ENCODE measurements at places on chromosomes 13 and 19. TPM values are rescaled to one million over a fixed set of nuclear protein-coding genes. Genes with fewer than 3 reads are reported as not detected.

The EEF1AKMT1 gene
- 15.5 TPM for polyA plus RNA-seq

GRCh38 chr13:111493468-111493867 lies 173.0 kb downstream of the TEX29 start:
- H3K4me3 ChIP-seq, result no peak overlapping the region
- H3K27me3 ChIP-seq, result no peaks in the 10 kb centered on the region
- no peak for DNase-seq
- no peak overlapping the region for H3K27ac ChIP-seq
- H3K36me3 ChIP-seq, result no peaks in the 10 kb centered on the region
- H3K4me1 ChIP-seq, result no peaks in the 10 kb centered on the region

DNA sequence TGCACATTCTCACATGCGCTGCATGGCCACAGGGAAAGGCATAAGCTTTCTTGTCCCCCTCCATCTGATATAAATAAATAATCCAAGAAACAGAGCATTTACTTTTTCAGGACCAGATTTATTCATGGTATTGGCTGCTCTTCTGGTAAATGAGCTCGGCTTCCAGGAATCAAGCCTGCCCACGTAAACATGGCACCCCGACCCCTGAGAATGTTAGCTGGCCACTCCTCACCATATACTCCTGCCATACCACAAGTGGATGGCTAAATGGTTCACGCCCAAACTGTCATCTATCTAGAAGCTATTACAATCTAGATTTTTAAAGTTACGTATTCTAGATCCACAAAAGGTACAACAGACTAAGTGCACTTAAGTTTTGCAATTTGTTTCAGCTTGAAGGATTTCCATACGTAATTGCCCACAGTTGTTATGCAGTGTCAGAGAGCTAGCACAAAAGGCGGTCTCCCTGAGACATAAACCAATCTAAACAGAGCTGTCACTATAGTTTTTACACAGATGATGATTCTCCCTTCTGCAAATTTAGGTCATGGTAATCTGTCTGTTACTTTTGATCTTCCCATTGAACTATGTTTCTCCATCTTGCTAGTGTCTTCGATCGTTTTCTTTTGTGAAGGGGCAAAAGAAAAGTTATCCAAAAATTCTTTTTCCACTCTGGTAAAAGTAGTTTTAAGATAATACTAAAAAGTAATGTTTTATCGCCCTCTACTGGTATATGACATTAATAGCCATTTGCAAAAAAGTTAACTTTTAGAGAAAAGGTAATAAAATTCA lies 16.2 kb upstream of the FOXO1 start:
- H3K4me3 ChIP-seq, result no peak overlapping the region
- H3K4me1 ChIP-seq, result peaks cover 6% of the 10 kb centered on the region
- H3K27me3 ChIP-seq, result no peaks in the 10 kb centered on the region
- peak; percentile 61 for DNase-seq
- H3K27ac ChIP-seq, result no peak overlapping the region

DNA sequence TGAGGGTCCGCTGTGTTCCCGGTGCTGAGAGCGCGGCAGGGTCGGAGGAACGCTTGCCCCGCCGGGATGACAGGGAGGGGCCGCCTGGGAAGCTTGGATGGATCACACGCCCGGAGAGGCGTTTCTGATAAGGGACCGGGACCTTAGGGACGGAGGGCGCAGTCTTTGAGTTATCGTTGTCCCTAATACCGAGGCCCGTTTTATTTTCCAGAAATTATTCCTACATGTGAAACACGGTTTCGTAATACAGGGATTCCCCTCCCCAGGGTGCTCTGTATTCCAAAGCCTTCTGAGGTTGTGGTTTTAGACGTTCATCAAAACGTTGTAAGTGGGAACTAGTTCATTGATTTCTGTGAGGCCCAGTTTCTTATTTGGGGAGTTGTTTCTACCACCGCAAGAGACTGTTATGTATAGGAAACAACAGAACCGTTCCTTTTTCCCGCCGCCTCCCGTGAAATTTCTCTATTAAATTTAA lies 752 bp downstream of the PDCD5 start:
- H3K4me1 ChIP-seq, result peaks cover 21% of the 10 kb centered on the region
- no peak overlapping the region for H3K27ac ChIP-seq
- DNase-seq, result no peak
- peak overlapping the region; percentile 85 for H3K4me3 ChIP-seq

DNA sequence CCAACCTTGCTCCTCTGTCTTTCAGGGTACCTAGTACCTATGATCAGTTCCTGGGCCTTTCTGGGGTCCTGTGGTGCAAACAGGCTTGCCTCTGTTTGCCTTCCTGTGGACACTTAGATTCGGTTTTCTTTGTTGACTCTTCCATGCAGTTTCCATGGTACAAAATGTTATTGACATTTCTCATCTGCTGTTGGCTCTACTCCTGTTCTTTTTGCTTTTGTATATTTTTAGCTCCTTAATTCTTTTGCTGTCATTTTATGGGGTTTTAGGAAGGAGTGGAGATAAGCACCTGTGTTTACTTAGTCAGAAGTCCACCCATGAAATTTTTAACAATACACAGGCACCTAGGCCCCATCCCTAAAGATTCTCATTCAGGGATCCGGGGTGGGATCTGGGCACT lies 20.5 kb upstream of the CNMD start:
- H3K4me1 ChIP-seq, result no peaks in the 10 kb centered on the region
- peaks cover 2% of the 10 kb centered on the region for H3K27me3 ChIP-seq
- no peak overlapping the region for H3K4me3 ChIP-seq

GRCh38 chr19:2507109-2507508 lies 31.2 kb downstream of the GADD45B start:
- H3K4me1 ChIP-seq, result peaks cover 29% of the 10 kb centered on the region
- DNase-seq, result peak; percentile 87
- peak overlapping the region; percentile 38 for H3K4me3 ChIP-seq
- no peaks in the 10 kb centered on the region for H3K36me3 ChIP-seq
- H3K27ac ChIP-seq, result no peak overlapping the region

GRCh38 chr13:68719815-68720214 lies 1387.8 kb upstream of the ATXN8OS start:
- H3K36me3 ChIP-seq, result no peaks in the 10 kb centered on the region
- no peaks in the 10 kb centered on the region for H3K27me3 ChIP-seq
- H3K4me1 ChIP-seq, result no peaks in the 10 kb centered on the region

DNA sequence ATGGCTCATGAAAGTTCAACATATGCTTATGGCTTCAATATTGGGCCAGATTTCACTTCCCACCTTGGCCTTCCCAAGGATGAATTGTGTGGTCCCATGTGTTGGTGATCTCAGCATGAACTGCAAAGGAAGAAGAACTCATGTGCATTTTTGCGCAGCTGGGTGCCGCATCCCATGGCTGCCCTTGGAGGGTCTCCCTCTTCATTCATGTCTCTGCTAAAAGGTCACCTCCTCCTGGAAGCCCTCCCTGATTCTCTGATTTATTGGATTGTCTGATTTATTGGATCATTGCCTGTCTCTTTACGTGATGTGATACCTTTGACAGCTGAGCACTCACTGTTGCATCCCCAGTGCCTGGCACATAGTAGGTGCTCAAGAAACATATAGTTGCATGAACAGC lies 1.7 kb upstream of the CYP4F8 start:
- no peaks in the 10 kb centered on the region for H3K27me3 ChIP-seq
- no peaks in the 10 kb centered on the region for H3K4me1 ChIP-seq
- no peak overlapping the region for H3K27ac ChIP-seq
- DNase-seq, result no peak
- no peak overlapping the region for H3K4me3 ChIP-seq

The IFNL2 gene
- polyA plus RNA-seq, result not detected

DNA sequence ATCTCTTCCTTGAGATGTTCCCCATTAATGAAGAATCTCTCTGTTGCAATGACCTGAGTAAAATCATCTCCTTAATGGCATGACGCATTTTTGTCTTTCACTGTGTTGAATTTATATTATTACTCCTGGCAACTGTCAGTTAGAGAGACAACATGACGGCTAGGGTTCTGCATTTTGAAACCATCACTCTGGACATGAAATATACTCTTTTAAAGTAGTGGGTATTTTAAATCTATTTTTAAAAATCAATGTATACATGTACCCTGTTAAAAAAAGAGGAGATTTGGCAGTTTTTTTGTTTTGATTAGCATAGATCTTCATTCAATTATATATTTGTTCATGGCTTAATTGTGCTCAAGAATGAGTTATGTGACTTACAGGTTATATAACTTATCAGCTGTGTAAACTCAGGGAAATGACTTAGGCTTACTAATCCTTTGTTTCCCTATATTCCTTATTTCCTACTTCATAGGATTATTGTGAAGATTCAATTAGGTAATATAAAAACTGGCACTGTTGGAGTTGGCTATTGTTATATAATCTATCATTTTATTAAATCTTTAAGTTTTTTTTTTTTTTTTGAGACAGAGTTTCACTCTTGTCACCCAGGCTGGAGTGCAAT lies 632.0 kb upstream of the SPRY2 start:
- H3K36me3 ChIP-seq, result no peaks in the 10 kb centered on the region
- H3K4me3 ChIP-seq, result no peak overlapping the region
- no peaks in the 10 kb centered on the region for H3K4me1 ChIP-seq
- H3K27ac ChIP-seq, result no peak overlapping the region

GRCh38 chr19:47890865-47891621 lies 4.9 kb upstream of the SULT2A1 start:
- no peaks in the 10 kb centered on the region for H3K36me3 ChIP-seq
- no peak for DNase-seq
- no peaks in the 10 kb centered on the region for H3K27me3 ChIP-seq
- H3K4me3 ChIP-seq, result no peak overlapping the region
- no peaks in the 10 kb centered on the region for H3K4me1 ChIP-seq

DNA sequence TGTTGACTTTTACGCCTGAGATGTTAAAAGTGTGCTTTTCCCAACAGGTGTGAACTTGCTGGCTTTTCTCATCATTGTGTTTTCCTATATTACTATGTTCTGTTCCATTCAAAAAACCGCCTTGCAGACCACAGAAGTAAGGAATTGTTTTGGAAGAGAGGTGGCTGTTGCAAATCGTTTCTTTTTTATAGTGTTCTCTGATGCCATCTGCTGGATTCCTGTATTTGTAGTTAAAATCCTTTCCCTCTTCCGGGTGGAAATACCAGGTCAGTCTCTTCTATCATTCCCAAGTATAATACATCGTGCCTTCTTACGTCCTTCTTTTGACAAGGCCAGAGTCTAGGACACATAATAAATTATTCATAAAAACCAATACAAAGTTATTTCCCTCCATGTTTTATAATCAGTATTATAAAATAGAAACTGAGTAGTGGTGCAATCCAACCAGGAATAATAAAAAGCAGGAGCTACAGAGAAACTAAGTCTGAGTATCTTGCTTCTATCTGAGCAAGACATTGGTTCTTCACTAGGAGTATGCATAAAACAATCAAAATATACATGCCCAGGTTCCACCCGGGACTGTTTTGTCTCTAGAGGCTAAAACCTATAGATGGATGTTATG lies 57.9 kb downstream of the RXFP2 start:
- no peaks in the 10 kb centered on the region for H3K36me3 ChIP-seq
- H3K27me3 ChIP-seq, result no peaks in the 10 kb centered on the region
- H3K4me1 ChIP-seq, result no peaks in the 10 kb centered on the region
- H3K4me3 ChIP-seq, result no peak overlapping the region

The MAST3 gene
- 8.1 TPM for polyA plus RNA-seq

DNA sequence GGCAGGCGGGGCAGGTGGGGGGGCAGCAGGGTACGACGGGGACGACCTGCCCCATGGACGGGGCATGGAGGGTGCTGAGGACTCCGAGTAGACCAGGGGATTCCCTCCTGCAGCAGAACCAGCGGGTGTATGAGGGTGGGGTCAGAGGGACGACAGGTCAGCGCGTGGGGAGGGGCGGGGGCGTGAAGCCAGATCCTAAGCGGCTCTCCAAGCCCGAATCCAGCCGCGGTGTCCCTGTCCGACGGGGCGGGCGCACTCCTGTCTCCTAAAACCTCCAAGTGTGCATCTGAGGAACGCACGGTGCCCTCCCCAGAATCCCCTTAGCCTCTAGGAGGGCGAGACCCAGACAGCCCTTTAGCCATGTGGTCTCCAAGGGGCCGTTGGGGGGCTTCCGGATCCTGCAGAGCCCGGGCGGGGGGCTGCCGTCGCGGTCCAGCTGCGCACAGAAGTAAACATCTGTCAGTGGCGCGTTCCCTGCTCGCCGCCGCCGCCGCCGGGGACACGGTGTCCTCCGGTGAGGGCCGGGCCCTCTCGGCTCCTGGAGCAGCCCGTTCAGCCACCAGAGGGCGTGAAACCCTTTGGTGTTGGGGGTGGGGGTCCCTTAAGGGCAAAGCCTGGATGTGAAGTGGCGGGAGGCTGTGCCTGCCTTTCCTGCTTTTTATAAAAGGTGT lies 730 bp downstream of the NRTN start:
- no peaks in the 10 kb centered on the region for H3K36me3 ChIP-seq
- no peak overlapping the region for H3K27ac ChIP-seq
- DNase-seq, result peak; percentile 53
- peaks cover 1% of the 10 kb centered on the region for H3K27me3 ChIP-seq
- H3K4me1 ChIP-seq, result peaks cover 20% of the 10 kb centered on the region
- H3K4me3 ChIP-seq, result no peak overlapping the region

- peaks cover 28% of the 10 kb centered on the region for H3K36me3 ChIP-seq
- H3K4me3 ChIP-seq, result no peak overlapping the region
- H3K4me1 ChIP-seq, result peaks cover 4% of the 10 kb centered on the region
- DNase-seq, result no peak
These were observed 23.3 kb downstream of the IL12RB1 start for GRCh38 chr19:18063463-18063862.

GRCh38 chr19:6210721-6211600 lies 68.8 kb downstream of the MLLT1 start:
- no peak for DNase-seq
- H3K27me3 ChIP-seq, result no peaks in the 10 kb centered on the region
- H3K36me3 ChIP-seq, result no peaks in the 10 kb centered on the region
- no peak overlapping the region for H3K4me3 ChIP-seq
- no peak overlapping the region for H3K27ac ChIP-seq
- H3K4me1 ChIP-seq, result no peaks in the 10 kb centered on the region

The SIAH3 gene
- polyA plus RNA-seq, result 0.03 TPM

The PRR22 gene
- polyA plus RNA-seq, result not detected

The KLK8 gene
- polyA plus RNA-seq, result not detected

The PCP2 gene
- polyA plus RNA-seq, result 0.86 TPM

The ERICH6B gene
- polyA plus RNA-seq, result 0.38 TPM

The SPRY2 gene
- not detected for polyA plus RNA-seq

The HSPB6 gene
- not detected for polyA plus RNA-seq

- H3K27ac ChIP-seq, result no peak overlapping the region
- no peaks in the 10 kb centered on the region for H3K4me1 ChIP-seq
- no peaks in the 10 kb centered on the region for H3K27me3 ChIP-seq
- no peak overlapping the region for H3K4me3 ChIP-seq
These were observed 1049.8 kb downstream of the OLFM4 start for GRCh38 chr13:54078271-54078870.

DNA sequence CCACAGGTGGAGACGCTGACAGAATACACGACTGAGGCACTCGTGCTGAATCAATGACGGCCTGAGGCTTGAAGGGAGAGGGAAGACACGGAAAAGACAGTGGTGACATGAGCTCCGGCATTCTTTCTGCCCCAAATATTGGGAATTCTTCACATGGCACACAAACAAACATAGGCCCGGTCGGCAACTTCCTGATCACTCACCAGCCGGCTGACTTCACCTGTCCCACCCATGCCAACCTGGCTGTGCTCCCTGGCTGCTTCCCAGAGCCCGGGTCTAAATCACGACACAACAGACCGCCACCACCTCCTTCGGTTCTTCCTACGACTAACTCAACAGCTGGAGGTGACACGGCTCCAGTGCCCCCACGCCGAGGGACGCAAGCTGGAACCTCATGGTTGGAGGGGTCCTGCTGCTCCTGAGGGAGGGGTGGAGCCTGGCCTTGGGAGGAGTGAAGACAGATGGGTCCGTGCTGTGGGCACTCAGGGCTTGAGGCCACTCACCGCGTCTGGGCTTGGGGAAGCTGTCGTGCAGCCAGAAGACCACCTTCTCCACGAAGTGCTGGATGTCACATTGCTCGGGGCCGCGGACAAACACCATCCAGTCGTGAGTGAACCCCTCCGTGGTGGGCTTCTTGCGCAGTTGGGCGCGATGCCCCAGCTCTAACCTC lies 9.6 kb downstream of the MLLT1 start:
- H3K36me3 ChIP-seq, result peaks cover 40% of the 10 kb centered on the region
- no peaks in the 10 kb centered on the region for H3K27me3 ChIP-seq
- H3K27ac ChIP-seq, result no peak overlapping the region
- H3K4me1 ChIP-seq, result no peaks in the 10 kb centered on the region
- no peak overlapping the region for H3K4me3 ChIP-seq

The WASF3 gene
- not detected for polyA plus RNA-seq

All from CD4-positive, CD25-positive, alpha-beta regulatory T cell (primary cell).